ENCODE measurements at places on chromosomes 3 and 15. TPM values are rescaled to one million over a fixed set of nuclear protein-coding genes. Genes with fewer than 3 reads are reported as not detected.

TP53BP1 gene
- total RNA-seq = 86.8 TPM

ITIH1 gene
- not detected for total RNA-seq

INKA1 gene
- total RNA-seq = 2.8 TPM

TMEM266 gene
- total RNA-seq = 0.26 TPM

PYDC2 gene
- total RNA-seq = not detected

KLF15 gene
- 2.2 TPM for total RNA-seq

DYNLT2B gene
- 18.6 TPM for total RNA-seq

MYEF2 gene
- 1.4 TPM for total RNA-seq

DNASE1L3 gene
- total RNA-seq = 0.43 TPM

SAXO2 gene
- total RNA-seq = 1.9 TPM

GHSR gene
- not detected for total RNA-seq

ANKDD1A gene
- 6.4 TPM for total RNA-seq

SLC28A1 gene
- not detected for total RNA-seq

SEMA3B gene
- total RNA-seq = 16.5 TPM

RHOV gene
- not detected for total RNA-seq

TEX55 gene
- not detected for total RNA-seq

SLCO2A1 gene
- not detected for total RNA-seq

KBTBD8 gene
- total RNA-seq = 7.3 TPM

All from articular chondrocyte of knee joint (primary cell).